ENCODE measurements at places on chromosomes 6 and 20. TPM values are rescaled to one million over a fixed set of nuclear protein-coding genes. Genes with fewer than 3 reads are reported as not detected.

- DNase-seq, result peak; percentile 27
Observed at GRCh38 chr6:2478200-2478599, 232.8 kb upstream of the GMDS start.

GRCh38 chr20:41599699-41600104 lies 18.5 kb downstream of the CHD6 start:
- DNase-seq, result no peak

DNA sequence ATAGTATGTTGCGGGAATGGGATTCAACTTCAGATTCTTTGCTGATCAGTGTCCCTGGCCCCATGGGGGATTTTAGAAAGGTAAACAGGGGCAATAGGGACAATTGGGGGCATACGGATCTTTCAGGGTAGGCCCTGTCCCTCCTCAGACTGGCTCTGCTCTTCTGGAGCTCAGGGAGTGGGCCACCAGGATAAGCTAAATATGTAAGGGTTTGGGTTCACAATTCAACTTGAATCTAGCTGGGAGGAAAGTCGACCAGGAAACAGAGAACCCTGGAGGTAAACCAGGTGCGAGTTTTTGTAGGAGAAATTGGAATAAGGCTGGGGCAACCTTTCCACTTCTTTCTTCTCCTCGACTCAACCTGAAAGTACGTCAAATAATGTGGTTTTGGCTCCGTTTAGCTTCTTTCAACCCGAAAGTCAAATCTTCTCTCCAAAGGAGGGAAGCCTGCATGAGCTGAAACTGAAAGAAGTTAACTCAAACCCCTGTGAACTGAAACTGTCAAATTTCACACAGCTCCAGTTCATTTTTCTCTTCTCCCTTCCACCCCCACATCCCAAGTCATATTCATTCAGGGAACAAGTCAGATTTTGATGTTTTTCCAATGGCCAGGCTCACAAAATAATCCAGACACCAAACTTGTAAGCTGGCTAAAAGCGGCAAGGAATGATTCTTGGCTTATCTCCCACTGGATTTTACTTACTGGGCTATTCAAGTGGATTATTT lies 278.2 kb downstream of the CLIC5 start:
- DNase-seq, result no peak

HTR1B gene
- under 0.01 TPM for total RNA-seq

Data from fibroblast of the aortic adventitia (primary cell).